ENCODE measurements at places on chromosomes 4 and X. TPM values are rescaled to one million over a fixed set of nuclear protein-coding genes. Genes with fewer than 3 reads are reported as not detected.

GRCh38 chrX:119479845-119480244, 11.6 kb downstream of the SLC25A5 start:
- no peak overlapping the region for H3K4me3 ChIP-seq
- no peak for DNase-seq
- no peak overlapping the region for H3K27ac ChIP-seq
- no peaks in the 10 kb centered on the region for H3K4me1 ChIP-seq

GRCh38 chr4:1879485-1879884, 8.3 kb downstream of the NSD2 start:
- no peak for DNase-seq
- no peaks in the 10 kb centered on the region for H3K36me3 ChIP-seq
- H3K27ac ChIP-seq: no peak overlapping the region
- H3K27me3 ChIP-seq: no peaks in the 10 kb centered on the region
- H3K4me3 ChIP-seq: no peak overlapping the region

DNA sequence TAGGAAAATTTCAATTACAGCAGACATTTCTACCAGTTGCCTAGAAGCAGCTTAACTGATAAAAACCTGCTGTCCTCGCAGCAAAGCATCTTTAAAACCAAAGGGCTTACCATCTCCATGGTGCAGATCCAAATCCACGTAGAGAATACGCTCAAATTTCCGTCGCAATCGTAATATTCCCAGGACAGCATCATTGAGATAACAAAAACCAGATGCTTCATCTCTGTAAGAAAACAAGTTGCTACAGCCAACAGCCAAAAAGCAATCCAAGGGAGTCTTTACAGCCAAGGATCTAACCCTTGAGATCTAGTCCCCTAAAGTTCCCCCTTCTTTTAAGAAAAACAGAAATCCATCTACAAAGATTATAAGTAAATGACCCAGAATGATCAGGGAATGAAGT, 77.6 kb downstream of the HDAC8 start:
- H3K27me3 ChIP-seq: no peaks in the 10 kb centered on the region
- H3K27ac ChIP-seq: no peak overlapping the region
- no peaks in the 10 kb centered on the region for H3K36me3 ChIP-seq
- H3K4me3 ChIP-seq: no peak overlapping the region
- H3K4me1 ChIP-seq: no peaks in the 10 kb centered on the region

GRCh38 chrX:9308426-9308825, 156.4 kb upstream of the TBL1X start:
- H3K36me3 ChIP-seq: no peaks in the 10 kb centered on the region
- no peaks in the 10 kb centered on the region for H3K4me1 ChIP-seq
- H3K27me3 ChIP-seq: no peaks in the 10 kb centered on the region

GRCh38 chrX:125681507-125681906, 361.8 kb downstream of the TEX13C start:
- no peak overlapping the region for H3K27ac ChIP-seq
- no peak overlapping the region for H3K4me3 ChIP-seq
- H3K36me3 ChIP-seq: no peaks in the 10 kb centered on the region
- no peak for DNase-seq
- H3K27me3 ChIP-seq: no peaks in the 10 kb centered on the region

DNA sequence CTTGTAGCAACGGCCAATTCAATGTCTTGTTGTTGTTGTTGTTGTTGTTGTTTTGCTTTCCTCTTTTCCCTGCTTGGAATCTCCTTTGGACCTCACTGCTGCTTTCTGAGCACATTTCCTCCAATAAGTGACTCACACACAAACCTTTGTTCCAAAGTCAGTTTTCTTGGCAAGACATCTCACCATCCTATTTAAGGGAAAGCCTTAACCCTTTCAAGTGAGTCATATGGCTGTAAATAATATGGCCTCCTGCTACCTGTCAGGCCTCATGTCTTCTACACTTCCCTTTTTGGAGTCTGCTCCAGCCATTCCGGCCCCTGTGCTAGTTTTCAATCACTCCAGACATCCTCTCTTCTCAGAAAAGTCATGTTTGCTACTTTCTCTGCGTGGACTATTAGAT, 79.5 kb upstream of the MAGEB10 start:
- DNase-seq: no peak
- H3K27me3 ChIP-seq: no peaks in the 10 kb centered on the region
- H3K4me3 ChIP-seq: no peak overlapping the region
- H3K27ac ChIP-seq: no peak overlapping the region
- H3K36me3 ChIP-seq: no peaks in the 10 kb centered on the region

- peaks cover 5% of the 10 kb centered on the region for H3K4me1 ChIP-seq
- H3K4me3 ChIP-seq: peak overlapping the region; percentile 86
- H3K27me3 ChIP-seq: no peaks in the 10 kb centered on the region
Measured at GRCh38 chr4:499567-499966, 557 bp downstream of the PIGG start.

DNA sequence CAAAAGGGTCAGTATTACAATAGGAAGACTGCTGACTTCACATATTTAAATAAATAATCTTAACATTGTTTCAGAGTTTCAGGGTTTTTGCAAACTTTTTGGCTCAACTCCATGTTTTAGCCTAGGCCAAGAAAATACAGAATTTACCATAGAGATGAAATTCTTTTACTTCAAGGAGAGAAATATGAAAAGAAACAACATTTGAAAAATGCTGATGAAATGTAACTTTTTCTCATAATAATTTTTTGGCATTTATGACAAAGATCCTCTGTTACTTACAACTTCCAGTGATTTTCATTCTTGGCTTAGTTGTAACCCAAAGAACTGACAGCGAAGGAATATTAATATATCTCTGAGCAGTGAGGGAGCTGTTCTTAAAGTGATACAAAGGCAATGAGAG, 316.1 kb upstream of the EMCN start:
- H3K4me3 ChIP-seq: no peak overlapping the region
- no peaks in the 10 kb centered on the region for H3K27me3 ChIP-seq

- H3K4me3 ChIP-seq: no peak overlapping the region
- no peak for DNase-seq
- H3K4me1 ChIP-seq: no peaks in the 10 kb centered on the region
Measured at GRCh38 chr4:156901871-156902270, 69.7 kb downstream of the PDGFC start.

The XPNPEP2 gene
- total RNA-seq: 1.7 TPM

The GPRIN3 gene
- 0.15 TPM for total RNA-seq

The ETDB gene
- total RNA-seq: not detected
